ENCODE measurements at places on chromosomes 5 and 9.

DNA sequence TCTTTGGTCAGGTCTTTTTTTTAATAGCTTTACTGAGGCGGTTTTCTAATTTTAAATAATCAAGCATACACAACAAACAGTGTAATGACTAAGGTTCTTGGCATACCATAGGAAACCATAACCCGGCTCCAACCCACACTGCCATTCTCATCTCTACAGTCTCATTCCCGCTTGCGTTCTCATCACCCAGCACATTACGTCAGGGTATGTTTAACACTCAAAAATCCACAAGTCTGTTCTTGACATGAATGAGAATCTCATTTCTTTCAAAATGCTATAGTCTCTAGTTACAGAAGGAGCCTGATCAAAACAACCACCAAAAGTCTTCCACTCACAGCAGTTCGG, 505 bp downstream of the C5orf34 start:
- peak; percentile 57 for DNase-seq

DNA sequence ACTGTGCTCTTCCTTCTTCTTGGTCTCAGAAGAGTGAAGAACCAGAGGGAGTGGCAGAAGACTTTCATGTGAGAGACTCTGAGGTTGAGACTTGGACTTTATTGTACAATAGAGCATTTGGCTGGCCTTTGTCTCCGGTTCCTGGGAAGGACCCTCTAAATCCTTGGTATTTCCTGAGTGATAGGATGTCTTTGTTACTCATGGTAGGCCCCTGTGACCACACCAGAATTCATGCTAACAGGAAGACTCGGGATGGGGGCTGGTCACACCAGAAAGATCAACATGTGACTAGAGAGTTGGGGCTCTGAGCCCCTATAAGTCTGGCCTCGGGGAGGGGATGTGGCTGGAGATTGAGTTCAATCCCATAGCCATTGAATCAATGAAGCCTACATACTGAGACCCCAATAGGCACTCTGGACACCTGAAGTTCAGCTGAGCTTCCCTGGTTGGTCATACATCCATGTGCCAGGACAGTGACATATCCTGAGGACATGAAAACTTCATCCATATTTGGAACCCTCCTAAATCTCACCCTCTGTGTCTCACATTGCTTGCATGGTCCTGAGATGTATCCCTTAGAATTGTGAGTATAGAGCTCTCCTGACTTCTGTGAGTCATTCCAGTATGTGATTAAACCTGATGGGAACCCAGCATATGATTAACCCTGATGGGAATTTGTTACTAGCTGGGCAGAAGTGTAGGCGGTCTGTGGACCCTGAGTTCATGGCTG, 201.7 kb downstream of the GADD45G start:
- DNase-seq: no peak

DNA sequence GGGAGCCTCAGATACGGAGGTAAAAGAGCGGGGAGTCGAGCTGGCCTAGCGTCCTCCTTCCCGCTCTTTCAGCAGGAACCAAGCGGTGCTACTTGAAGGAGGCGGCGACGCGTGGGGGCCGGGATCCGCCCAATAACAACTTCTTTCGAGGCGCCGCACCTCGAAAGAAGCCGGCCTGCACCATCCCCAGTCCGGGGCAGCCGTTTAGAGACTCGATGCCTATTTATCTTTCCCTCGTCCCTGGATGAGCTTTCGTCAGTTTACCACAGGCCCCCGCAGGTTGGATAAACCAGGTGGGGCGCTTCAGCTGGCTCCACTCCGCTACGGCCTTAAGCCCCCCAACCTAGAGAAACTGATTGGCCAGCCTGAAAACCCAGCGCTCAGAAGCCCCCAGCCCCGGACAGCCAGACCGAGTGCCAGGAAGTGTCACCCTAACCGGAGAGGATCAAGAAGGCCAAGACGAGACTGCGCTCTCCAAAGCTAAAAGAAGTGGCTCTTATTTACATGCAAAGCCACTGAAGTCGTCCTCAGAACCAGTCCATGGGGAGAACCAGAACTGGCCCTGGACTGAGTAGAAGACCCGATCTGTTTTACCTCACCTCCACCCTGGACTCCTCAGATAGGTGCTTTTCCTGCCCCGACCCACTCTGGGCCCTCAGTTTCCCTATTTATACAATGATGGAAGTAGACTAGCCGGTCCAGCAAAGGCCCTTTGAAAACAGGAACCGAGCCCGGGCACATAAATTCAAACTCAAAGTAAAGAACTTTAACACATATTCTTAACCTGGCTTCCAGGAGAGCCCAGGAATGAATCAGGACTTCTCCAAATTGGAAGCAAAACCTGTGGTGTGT, 1.4 kb downstream of the HAND1 start:
- no peak for DNase-seq

- no peak for DNase-seq
Observed at GRCh38 chr5:16551628-16552027, 65.2 kb downstream of the RETREG1 start.

GRCh38 chr5:14842117-14842516, 29.5 kb downstream of the ANKH start:
- no peak for DNase-seq

Measured in amniotic stem cell (primary cell).